ENCODE measurements at places on chromosomes 12 and 14.
A peak's percentile ranks its signal among the peaks of the same experiment; 100 is the strongest.

DNA sequence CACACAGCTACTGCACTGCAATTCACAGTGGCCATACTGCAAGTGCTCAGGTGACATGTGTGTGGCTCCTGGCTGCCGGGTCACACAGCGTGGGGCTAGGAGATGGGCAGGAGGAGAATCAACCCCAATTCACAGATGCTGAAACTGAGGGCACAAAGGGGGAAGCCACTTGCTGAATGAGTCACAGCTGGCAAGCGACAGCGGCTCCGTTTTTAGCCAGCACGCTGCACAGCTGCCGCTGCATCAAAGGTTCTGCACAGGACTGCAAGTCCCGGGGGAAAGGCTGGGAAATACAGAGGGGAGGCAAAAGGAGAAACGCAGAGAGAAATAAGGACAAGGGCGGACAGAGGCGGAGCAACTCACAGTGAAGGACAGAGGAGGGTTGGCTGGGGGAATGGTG is 57.9 kb downstream of the KDM2B start:
- no peak for DNase-seq

GRCh38 chr14:93055651-93056115 is 60.0 kb downstream of the ITPK1 start:
- DNase-seq, result no peak

GRCh38 chr12:54459355-54459754 is 14.0 kb downstream of the GTSF1 start:
- no peak for DNase-seq

GRCh38 chr12:93032758-93033157 is 103.7 kb upstream of the EEA1 start:
- no peak for DNase-seq

GRCh38 chr12:5003025-5003666 is 40.5 kb upstream of the KCNA5 start:
- peak; percentile 18 for DNase-seq

GRCh38 chr14:61953602-61954001 is 191.4 kb downstream of the SNAPC1 start:
- DNase-seq, result no peak

DNA sequence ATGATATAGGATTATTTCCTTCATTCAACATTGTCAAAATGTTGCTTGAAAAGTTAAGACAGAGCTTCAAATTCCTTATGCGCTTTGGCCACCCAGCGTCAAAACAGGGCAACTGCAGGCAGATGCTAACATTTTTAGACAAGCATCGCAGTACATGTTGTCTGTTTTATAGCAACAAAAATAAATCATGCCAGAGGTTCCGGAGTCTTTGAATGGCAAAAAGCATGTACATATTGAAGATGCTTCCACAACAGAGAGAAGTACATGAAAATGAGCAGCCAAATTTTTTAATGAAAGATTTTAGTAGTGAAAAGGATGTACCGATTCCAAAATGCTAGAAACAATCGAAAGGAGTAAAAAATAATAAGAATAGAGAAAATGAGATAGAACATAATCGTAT is 49.8 kb upstream of the USP15 start:
- DNase-seq, result peak; percentile 47

DNA sequence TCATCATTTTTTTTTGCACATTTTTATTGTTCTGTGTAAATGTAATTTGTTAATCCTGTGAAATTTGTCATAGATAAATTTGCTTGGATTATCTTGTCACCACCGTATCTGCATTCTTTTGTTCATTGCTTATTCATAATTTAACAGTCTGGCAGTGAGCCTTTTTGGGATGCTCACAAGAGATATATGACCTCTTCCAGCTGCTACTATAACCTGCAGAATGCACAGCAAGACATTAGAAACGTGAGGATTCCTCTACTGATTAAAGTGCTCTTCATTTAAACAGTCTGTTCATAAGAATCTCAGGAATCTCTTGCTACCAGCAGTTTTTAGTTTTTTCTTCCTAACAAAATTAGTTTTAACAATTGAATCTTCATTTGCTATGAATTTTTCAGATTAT is 9.1 kb downstream of the NPAS3 start:
- no peak for DNase-seq

DNA sequence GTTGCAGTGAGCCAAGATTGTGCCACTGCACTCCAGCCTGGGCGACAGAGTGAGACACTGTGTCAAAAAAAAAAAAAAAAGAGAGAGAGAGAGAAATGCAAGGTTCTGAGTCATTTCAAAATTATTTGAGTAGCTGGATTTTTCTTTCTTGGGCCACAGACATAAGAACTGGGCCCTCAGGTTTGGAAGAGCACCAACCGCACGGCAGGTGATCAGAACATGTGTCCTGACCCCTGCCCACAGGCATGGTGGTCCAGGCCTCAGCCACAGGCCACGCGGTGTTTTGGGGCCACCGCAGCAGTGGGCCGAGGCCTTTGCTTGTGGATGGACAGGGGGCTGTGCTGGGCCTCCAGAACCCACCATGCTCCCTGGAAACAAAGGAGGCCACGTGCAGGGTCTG is 126.7 kb downstream of the CALM1 start:
- no peak for DNase-seq

GRCh38 chr14:74577247-74577947 is 34.6 kb downstream of the LTBP2 start:
- DNase-seq, result no peak

DNA sequence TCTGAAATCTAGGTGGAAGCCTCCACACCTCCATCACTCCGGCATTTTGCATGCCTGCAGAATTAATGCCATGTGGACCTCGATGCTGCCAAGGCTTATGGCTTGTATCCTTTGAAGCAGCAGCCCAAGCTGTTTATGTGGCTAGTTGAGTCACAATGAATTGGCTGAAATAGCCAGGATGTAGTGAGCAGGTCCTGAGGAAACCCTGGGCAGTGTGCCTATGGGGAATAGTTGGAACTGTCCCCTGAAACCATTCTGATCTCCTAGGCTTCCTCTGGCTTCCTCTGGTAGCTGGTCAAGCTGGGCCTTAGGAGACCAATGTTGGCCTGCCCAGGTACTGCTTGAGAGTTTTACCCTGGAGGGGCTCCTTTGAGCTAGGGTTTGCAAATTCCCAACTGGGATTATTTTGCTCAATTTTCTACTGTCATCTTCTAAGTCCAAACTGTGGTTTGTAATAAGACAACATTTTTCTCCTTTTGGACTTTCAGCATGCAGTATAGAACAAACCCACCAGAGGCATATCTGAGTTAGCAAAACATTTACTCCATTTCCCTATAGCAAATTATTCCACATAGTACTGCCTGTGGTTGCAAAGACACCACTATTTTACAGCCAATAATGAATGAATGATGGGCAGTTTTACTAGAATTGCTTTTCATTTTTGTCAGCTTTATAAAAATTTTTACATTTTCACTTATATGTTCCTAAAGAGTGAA is 85.1 kb upstream of the AMIGO2 start:
- no peak for DNase-seq

GRCh38 chr14:85530626-85531025 is 682 bp downstream of the FLRT2 start:
- no peak for DNase-seq

- no peak for DNase-seq
Measured at GRCh38 chr12:16184681-16185080, 92.8 kb downstream of the SLC15A5 start.

GRCh38 chr14:75794615-75795038 is 133.6 kb downstream of the TTLL5 start:
- no peak for DNase-seq

GRCh38 chr14:51780741-51781140 is 79.7 kb upstream of the GNG2 start:
- no peak for DNase-seq

GRCh38 chr14:24255438-24255837 is 7.5 kb downstream of the TGM1 start:
- DNase-seq, result no peak

DNA sequence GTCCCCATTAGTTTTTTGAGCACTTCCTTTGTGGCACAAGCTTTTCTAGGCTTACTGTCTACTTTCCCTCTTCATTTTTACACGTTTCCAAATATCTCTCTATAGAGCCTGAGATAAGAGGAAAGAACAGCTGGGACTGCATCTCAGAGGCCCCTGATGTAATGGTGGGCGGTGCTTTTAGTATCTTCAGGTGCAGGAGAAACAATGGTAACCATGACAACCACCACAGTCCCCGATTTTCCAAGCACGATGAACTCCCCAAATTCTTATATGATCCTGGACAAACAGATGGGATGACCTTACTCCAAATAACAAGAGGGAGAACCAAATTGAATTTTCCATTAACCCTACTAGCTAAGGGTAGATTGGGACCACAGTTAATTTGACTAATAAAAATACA is 103.3 kb downstream of the AEBP2 start:
- no peak for DNase-seq

GRCh38 chr12:4862809-4863208 is 46.9 kb upstream of the KCNA1 start:
- DNase-seq, result no peak

DNA sequence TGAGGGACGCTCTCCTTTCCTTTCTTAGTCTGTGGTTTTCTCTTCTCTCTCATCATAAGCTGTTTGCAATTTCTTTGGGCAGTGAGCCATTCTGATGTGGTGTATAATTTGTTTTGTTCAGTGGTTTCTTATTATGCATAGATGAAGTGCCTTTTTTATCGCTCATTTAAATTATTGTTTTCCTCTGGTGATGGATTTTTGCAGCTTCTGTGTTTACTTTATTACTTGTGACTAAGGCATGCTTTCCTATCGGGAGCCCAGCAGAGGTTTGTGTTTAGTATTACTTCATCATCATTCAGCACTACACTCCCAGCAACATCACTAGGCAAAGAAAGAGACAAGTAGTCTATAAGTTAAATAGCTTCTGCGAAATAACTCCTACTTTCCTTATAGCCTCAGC is 586.6 kb upstream of the NOVA1 start:
- no peak for DNase-seq

- DNase-seq, result no peak
Measured at GRCh38 chr12:65961190-65962035, 137.1 kb downstream of the HMGA2 start.

GRCh38 chr12:51926064-51926632 is 18.8 kb downstream of the ACVRL1 start:
- no peak for DNase-seq

- DNase-seq, result no peak
Measured at GRCh38 chr14:75539561-75540478, 17.6 kb downstream of the BATF start.

GRCh38 chr14:24921903-24922302 is 128.0 kb downstream of the STXBP6 start:
- no peak for DNase-seq

DNA sequence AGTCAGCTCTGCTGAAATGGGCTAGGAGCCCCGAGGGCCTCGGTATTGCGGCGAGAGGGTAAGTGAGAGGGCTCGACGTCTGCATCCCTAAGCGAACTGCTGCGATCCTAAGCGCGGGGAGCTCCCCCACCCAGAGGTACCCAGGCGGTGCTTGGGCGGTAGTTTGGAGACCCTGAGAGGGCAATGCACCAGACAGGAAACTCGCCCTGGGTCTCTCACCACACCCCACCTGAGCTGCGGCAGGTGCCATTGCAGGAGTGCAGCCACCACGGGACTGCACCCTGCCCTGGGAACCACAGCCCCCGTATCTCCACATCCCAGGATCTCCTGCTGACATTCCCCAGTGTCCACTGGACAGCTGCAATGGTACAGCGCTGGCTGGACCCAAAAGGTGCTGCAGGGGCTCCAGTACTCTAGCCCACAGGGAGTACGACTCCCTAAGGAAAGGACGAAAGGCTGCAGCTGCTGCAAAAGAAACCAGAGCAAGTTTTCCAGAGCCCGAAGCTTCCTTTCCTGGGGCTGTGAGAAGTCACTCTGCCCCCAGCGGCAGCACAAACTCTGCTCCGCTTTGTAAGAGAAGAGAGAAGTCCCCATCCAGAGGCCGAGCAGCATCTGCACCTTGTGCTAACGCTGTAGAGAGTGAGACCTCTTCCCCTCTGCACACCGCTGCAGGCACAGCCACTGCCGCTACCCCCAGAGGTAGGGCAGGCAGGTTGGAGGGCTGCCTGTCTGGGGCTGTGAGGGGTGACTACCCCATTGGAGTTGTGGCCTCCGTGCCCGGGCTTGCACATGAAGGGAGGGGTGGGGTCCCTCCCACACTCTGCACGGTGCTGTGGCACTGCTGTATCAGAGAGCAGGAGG is 31.1 kb upstream of the MON2 start:
- peak; percentile 25 for DNase-seq

GRCh38 chr14:105389976-105390848 is 8.1 kb upstream of the TEX22 start:
- no peak for DNase-seq

- DNase-seq, result no peak
Measured at GRCh38 chr14:29749829-29750228, 177.8 kb downstream of the PRKD1 start.

DNA sequence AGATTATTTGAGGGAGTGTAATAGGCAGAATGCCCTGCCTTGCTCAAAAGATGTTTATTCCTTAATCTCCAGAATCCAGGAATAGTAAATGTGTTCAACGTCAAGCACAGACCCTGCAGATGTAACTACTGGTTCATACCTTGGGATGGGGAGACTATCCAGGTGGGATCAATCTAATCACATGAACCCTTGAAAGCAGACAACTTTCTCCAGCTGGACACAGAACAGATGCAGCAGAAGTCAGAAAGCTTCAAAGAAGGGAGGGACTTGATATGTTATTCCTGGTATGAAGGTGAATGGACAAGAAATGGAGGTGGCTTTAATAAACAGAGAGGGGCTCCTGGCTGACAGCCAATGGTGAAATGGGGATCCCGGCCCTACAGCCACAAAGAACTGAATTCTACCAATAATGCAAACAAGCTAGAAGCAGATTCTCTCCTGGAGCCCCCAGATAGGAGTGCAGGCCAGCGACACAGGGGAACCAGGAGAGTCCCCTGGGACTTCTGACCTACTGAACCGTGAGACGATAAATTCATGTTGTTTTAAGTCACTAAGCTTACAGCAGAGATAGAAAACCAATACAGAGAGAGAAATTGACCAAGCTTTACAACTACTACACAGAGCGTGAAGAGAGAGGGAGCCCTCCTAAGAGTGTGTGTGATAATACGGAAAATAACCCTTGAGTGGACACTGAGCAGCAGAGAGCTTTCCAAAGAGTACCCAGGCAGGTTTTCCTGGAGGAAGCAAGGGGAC is 133.5 kb upstream of the TMEM132C start:
- DNase-seq, result no peak

- DNase-seq, result peak; percentile 54
Measured at GRCh38 chr12:49055978-49056754, 4.4 kb downstream of the KMT2D start.

DNA sequence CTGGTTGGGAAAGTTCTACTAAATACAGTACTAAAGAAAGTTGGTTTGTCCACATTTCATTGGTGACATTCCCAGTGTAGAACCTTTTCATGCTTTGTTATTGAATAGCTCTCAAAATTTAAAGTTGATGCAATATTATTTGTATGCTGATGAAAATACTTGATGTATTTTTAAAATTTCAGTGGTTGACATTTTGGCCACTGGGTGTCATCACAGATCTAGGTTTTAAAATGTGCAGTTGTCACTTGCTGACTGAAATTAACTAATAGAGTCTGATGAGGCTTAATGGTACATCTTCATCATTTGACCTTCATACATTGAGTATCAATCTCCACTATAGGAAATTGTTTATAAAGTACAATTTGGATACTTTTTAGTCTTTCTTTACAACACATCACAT is 37.1 kb downstream of the CMAS start:
- no peak for DNase-seq

DNA sequence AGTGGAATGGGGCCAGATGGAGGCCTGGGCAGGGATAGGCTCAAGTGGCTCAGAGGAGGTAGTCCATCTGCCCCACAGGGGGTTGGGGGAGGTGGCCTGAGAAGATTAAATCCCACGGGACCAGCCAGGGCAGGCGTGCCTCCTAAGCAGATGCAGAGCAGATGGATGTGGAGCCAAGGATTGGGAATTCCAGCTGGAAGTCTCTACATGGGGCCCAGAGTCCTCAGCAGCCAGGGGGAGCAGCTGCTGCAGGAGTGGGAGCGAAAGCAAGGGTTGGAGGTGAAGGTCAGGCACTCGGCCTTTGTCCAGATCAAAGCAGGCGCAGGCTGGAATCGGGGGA is 42.4 kb upstream of the VRK1 start:
- DNase-seq, result no peak
